ENCODE measurements at places on chromosomes 3 and 15.

- DNase-seq = no peak
Measured at GRCh38 chr3:97230486-97230885, 416.1 kb downstream of the EPHA6 start.

DNA sequence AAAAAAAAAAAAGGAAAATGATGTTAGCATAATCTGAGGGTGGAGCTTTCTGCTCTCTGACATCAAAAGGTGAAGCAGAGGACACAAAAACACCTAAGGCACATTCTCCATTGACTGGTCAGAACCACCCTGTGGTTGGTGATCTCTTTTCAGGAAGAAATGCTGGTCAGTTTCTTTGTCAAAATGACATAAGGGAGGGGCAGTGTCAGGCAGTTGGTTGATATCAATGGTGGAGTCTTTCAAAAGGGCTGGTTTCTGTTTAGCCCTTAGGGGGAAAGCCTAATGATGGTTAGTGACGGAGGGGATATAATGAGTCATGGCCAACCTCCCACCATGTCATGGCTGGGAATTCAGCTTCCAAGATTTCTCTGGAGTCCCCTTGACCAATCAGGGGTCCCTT lies 185.9 kb upstream of the GBE1 start:
- DNase-seq = no peak

- no peak for DNase-seq
Measured at GRCh38 chr3:175479175-175479574, 620.0 kb downstream of the NAALADL2 start.

- peak; percentile 56 for DNase-seq
Measured at GRCh38 chr15:78103406-78104118, 11.2 kb downstream of the SH2D7 start.

GRCh38 chr3:42589382-42590109 lies 1.1 kb upstream of the SS18L2 start:
- DNase-seq = no peak

- DNase-seq = peak; percentile 56
Measured at GRCh38 chr3:18423401-18424212, 1.5 kb downstream of the SATB1 start.

DNA sequence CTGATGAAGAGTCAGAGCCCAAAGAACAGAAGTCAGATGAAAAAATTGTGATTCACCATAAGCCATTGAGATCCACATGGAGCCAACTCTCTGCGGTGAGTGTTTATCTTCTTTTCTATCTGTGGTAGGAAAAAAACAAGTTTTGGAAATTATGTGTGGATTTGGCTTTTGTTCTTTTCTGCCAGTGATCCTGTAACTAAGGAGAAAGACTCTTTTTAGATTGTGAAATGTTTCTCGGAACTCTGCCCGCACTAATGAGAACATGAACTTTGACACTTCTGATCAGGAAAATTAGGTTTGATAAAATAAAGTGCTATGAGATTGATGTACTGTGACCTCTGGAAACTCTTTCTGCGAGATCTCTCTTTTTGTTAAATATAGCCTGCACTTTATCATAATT lies 8.4 kb downstream of the ARHGEF26 start:
- DNase-seq = no peak

DNA sequence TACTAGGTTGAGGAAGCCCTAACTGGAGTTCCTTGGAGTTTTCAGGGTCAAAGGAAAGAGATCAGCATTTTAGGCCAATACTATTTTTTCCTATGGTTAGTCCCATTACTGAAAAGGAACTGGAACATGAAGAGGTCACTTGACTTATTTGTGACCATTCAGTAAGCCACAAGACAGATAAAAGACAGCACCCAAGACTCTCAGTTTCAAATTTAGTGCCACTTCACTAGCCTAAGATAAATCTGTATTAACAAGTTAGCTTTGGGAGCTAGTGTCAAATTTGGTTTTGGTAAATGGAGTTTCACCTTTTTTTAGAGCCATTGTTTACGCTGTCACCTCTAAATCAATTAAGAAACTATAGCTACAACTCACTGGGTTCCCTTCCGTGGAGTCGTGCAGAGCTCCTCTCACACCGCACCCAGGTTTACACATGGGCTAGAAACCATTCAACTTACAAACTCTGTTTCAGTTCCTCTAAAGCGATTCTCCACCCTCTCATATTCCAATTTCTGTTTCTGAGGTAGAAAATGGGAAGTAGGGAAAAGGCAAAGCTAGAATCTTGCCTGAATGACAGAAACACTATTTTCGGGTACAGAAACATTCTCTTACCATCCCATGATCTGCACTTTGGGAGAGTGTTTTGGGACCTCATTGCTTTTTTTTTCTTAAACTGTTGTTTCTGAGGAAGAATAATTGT lies 14.4 kb downstream of the CCDC32 start:
- peak; percentile 70 for DNase-seq

DNA sequence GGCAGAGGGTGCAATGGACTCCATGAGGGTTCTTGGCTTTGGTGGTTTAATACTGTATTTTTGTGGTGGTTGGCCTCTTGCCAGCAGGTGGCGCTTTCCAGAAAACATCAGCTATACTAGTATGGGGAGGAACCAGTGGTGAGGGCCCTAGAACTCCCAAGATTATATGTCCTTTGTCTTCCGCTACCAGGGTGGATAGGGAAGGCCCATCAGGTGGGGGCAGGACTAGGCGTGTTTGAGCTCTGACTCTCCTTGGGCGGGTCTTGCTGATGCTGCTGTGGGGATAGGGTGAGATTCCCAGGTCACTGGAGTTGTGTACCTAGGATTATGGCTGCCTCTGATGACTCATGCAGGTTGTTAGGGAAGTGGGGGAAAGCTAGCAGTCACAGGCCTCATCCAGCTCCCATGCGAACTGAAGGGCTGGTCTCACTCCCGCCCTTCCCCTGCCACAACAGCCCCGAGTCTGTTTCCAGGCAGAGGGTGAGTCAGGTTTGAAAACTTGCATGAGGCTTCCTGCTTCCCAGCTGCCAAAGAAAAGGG lies 357.7 kb downstream of the OTOL1 start:
- peak; percentile 23 for DNase-seq

GRCh38 chr3:108234387-108234957 lies 12.2 kb upstream of the IFT57 start:
- no peak for DNase-seq

GRCh38 chr15:87901926-87902690 lies 354.4 kb downstream of the NTRK3 start:
- peak; percentile 45 for DNase-seq

GRCh38 chr15:100783291-100783690 lies 96.3 kb upstream of the ALDH1A3 start:
- no peak for DNase-seq

DNA sequence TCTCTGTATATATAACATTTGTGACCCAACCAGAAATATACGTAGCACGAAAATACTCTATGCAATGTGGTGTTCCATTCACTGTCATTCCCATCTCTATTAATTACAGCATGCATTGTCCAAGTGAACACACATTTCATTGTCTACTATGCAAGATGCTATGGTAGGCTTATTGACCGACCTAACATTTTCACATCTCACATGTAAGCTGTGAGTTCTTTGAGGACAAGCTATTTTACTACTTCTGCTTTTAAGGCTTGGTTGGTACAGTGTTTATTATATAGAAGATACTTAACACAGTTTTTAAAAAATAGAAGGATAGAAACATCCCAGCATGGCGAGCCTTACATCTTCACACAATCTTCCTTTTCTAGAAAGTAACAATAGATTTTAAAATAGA lies 164.4 kb downstream of the KLHL25 start:
- DNase-seq = no peak

- DNase-seq = peak; percentile 73
Measured at GRCh38 chr3:50623840-50624474, 7.0 kb downstream of the MAPKAPK3 start.

GRCh38 chr15:69415381-69415780 lies 1.2 kb downstream of the KIF23 start:
- no peak for DNase-seq

DNA sequence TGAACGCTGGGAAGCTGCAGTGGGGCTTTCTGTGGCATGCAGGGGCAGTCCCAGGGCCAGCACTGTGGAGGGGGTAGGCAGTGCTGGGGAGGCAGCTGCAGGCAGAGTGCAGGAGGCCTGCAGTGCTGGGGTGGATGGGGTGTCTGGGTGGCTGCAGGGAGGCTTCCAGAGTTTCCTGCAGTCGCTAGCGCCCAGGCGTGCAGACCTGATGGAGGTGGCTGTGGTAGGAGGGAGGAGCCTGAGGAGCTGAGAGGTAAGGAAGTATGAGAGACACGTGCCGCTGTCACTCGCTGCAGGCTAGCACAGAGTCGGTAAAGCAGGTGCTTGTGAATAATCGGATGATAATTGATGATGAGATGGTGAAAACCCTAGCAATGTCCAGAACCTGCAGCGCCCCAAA lies 16.3 kb downstream of the SYNM start:
- no peak for DNase-seq

GRCh38 chr3:12878141-12878574 lies 36.8 kb upstream of the RPL32 start:
- no peak for DNase-seq

- DNase-seq = no peak
Measured at GRCh38 chr15:32641517-32642059, at the start of gene SCG5. Gene SCG5 (plus strand): TSS chr15:32641710. CDS start chr15:32643593, 1,883 bp downstream.

DNA sequence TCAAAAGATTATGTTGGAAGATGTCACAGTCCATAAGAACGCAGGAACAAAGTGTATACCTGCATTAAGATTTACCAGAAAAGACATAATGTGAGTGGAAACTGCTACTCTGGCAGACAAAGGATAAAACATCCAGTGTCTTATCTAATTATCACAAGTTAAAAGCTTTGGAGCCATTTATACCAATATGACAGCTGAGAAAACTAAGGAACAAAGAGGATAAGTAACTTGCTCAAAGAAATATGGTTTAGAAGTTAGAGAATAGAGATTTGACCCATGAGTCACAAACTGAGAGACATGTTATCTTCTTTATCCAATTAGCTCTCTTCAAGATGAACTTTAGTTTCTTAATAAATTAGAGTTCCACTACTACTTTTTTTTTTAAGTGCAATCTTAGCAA lies 1473.7 kb downstream of the OTOL1 start:
- no peak for DNase-seq

DNA sequence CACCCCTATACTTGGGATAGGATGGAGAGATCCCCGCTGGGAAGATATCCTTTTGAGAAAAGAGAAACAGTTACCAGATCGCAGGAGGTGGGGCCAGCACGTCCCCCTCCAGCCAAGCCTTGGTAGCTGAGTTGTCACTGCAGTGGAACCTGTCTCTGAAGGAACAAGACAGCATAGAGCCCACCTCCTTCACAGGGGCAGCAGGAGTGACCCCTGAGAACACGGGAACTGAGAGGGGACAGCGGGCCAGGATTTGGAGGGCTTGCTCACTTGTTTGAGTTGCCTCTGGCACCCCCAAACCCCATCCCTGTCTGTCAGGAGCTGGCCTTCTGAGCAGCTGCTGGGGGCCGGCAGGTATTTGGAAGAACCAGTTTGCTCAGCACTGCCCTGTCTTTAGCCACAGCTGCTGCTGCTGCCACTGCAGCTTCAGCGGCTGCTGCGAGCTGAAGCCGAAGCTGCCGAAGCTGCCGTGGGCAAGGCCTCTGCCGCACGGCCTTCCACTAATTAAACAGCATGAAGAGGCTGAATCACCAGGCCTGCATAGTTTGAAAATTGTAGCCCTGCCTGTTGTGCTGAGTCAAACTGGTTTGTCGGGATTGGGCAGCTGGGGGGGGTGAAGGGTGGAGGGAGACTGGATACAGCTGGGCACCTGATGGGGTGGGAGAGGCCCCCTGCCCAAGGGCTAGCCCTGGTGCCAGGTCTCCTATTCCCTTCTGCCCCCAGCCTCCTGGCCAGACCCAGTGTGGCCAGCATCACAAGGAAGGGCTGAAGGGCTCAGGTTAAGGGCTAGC lies 4.0 kb downstream of the EPHB3 start:
- DNase-seq = no peak

DNA sequence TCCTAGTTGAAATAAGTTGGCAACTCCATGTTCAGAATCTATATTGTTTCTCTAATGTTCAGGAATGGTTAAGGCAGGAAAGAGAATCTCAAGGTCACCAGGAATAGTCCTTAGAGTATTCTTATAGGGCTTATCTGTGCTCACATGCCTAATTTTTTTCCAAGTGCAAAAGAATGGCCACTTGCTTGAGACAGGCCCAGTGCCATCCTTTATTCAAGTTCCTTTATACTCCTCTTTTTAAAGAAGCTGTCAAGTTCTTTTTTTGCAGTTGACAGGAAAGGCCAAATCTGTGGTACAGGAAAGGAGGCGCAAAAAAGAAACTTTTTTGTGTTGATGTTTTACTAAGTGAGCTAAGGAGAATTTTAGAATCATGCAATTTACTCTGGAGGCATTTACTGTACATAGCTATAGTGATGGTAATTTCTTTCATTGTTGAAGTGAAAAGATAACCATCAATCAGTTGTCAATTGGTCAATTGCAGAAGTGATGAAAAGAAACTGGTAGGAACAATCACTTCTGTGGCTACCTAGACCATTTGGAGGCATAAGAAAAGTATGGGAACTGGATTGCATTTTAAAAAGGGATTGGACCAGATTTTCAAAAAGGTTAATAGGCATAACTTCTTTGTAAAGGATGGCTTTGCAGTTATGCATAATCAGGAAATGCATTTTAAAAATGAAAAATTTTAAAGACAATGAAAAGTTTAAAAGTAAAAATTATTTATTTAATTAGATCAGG lies 102.5 kb upstream of the SOX2 start:
- no peak for DNase-seq

- DNase-seq = no peak
Measured at GRCh38 chr3:123138839-123139444, 62.8 kb upstream of the SEC22A start.

DNA sequence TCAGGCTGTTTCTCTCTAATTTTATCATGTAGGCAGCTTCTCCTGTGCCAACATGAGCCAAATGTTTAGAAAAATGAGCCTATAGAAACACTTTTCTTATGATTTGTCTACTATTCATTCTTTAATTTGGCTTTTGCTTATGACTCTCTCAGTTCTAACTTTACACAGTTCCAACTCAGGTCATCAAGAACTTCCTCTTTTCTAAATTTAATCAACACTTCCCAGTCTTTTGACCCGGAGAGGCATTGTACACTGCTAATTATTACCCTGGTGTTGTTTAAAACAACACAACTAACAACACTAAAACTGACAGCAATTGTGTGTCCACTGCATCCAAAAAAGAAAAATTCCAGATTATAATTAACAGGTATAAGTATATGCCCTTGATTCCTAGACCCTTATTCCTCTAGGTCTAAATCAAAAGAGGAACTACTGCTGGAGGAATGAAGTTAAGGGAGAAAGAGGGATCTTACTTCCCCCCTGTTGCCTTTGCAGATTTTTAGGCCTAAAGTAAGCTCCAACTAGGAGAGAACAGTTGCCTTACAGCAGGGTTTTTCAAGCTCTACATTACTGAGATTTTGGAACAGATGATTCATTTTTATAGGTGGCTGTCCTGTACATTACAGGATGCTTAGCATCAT lies 332.2 kb upstream of the GOLIM4 start:
- peak; percentile 20 for DNase-seq

All from suppressor macrophage (primary cell).